ENCODE measurements at places on chromosomes 6 and 20.

DNA sequence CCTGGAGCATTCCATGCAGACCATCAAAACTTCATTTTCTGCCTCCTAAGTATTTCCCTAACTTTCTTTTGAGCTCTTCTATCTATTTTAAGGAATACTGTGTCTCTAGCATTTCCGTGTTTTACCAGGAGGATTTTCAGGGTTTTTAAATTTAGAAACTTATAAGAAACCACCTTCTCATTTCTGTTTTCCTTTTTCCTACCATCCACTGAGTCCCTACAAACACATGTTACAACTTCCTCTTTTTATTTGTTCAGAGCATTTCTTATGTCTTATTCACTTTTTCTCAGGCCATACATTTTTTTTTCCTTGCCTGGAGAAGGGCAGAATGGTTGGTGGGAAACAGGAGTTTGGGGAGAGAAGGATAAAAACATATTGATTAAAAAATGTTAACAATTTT is 130.0 kb upstream of the BMP5 start:
- no peak for DNase-seq

DNA sequence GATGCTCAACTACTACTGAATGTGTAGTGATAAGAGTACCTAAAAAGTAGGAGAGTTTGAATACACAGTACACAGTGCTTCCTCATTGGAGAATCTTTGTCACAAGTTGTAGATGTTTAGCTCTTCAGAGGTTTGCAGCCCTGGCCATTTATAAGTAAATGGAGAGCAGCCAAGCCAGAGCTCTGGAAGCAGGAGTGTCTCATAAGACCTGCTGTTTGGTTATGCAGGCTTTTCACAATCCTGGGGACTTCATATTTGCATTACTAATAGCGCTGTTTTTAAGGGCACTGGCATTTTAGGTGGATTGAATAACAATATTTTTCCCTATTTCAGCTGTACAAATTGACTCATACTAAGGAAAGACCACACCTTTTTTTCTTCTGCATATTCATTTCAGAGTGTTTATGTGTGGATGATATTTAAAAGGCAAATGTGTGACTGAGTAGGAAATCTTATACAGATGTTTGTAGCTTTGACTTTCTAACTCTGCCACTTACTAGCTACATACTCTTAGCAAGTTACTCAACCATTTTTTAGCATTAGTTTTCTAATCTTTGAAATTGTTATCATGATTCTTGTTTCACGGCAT is 730.5 kb upstream of the MAP3K7 start:
- DNase-seq, result no peak

- DNase-seq, result no peak
Observed at GRCh38 chr20:8492173-8492572, 360.1 kb downstream of the PLCB1 start.

DNA sequence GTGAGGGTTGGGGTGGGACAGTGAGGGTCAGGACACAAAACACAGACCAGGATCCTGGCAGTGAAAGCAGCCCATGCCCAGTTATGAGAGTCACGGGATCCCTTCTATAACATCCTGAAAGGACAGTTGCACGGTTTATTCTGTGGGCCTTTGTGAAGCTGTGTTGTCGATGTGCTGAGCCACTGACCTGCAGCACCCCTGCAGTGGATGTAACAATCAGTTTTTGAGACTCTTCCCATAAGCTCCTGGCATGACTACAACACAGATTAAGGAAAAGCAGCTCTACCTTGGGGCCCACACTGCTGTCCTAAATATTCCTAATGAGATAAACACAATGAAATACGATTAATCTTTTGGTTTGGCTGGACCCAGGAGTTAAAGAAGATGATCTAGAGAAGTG is 3.7 kb downstream of the PYGB start:
- no peak for DNase-seq

DNA sequence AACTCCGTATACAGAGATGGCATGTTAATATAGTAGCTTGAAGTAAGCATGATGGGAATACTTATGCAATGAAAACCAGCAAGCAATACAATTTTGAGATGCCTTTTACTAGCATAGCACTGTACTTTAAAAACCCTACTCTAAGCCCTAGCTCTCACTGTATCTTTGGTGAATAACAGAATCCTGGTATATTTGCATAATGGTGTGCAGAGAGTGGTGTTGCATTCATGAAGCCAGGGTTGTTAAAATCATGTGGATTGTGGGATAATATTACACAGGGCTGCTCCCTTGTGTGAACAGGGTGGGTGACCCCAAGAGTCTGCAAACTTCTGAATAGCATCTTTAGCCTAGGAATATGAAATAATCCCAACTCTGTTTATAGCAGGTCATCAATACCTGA is 105.2 kb upstream of the BMP2 start:
- DNase-seq, result no peak

GRCh38 chr6:14575961-14576360 is 458.4 kb downstream of the CD83 start:
- no peak for DNase-seq

- DNase-seq, result no peak
Observed at GRCh38 chr6:170083236-170084051, 207.4 kb downstream of the DLL1 start.

GRCh38 chr6:14095437-14095836 is 22.1 kb upstream of the CD83 start:
- DNase-seq, result no peak

GRCh38 chr20:47493963-47494293 is 7.8 kb upstream of the NCOA3 start:
- no peak for DNase-seq

DNA sequence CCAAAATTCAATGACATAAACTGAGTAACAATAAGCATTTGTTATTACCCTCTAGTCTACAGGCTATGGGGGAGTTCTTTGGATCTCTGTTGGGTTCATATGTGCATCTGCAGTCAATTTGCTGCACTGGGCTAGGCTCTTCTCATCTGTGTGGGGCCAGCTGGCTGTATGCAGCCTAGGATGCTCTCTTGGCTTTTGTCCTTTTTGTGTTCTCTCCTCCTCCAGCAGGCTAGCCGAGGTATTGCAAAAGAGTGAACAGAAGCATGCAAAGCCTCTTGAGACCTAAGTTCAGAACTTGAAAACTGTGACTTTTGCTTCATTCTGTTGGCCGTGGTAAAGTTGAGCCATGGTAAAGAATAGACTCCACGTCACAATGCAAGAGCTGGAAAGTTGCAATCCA is 62.8 kb upstream of the FOXO3 start:
- peak; percentile 37 for DNase-seq

GRCh38 chr6:101824551-101825345 is 431.2 kb downstream of the GRIK2 start:
- DNase-seq, result no peak

DNA sequence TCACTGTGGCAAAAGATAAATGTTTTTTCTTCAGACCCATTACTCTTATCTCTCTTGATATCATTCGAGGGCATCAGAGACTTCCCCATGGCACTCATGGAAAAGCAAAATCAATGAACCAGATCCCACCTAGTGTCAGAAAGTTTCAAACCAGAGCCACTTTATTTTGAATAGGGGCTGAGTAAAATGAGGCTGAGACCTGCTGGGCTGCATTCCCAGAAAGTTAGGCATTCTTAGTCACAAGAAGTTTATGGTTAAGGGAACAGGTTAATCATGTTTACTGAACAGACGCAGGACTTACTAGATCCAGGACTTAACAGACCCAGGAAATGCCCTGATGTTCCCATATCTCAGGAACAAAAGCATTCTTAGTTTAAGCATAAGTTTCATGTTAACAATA is 369.9 kb downstream of the BTBD3 start:
- no peak for DNase-seq

- no peak for DNase-seq
Observed at GRCh38 chr6:162264581-162264980, 463.0 kb downstream of the PRKN start.

DNA sequence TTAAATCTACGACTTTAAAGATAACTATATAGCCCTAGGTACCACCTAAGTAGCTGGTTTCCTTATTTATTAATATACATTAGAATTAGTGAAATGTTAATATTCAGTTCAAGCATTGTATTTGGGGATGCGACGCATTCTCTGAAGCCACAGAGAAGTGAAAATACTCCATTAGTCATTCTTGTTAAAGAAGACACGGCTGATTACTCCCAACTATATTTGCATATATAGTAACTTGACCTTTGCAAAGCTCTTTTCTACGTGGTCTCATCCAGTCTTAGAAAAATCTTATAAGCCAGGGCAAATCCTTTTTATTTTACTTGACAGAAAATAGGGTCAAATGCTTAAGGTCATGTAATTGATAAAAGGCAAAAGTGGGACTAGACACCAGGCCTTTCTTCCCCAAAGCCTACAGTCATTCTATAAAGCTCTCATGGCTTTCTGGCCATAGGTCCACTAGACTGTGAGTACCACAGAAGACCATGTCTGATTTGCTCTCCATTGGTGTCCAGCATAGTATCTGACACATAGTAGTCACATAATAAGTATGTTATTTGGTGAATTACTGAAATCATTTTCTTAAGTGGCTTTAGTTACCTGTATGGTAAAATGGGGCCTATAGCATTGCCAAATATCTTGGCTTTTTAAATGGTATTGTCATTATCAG is 11.3 kb downstream of the ZHX3 start:
- no peak for DNase-seq

DNA sequence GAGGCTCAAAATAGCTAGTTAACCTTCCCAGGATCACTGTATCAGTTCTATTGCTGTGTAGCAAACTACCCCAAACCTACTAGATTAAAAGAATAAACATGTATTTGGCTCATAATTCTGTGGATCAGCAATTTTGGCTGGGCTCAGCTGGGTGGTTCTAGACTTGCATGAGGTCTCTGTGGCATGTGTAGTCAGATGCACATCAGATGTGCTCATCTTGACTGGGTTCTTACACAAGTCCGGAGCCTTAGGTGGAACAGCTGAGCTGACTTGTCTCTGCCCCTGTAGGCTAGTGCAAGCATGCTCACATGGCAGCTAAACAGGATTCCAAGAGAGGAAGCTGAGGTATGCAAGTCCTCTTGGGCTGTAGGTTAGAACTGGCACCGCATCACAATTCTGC is 173.2 kb upstream of the PRND start:
- DNase-seq, result no peak

DNA sequence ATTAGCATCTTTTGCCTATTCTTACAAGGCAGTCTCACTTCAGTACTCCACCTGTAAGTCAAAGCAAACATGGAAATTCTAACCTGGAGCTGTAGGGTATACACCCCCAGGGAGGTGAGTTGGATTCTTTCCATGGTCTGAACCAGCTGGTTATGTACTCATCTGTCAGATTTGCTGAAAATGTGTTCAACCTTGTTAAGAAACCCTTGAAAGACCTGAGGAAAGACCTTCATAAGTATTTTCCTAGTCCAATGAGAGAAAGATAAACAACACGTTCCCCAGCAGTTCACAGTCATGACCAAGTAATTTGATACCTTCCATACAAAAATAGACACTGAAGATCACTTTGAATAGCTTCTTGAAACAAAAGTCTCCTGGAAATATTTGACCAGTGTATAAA is 42.5 kb downstream of the ID4 start:
- no peak for DNase-seq

GRCh38 chr6:39224523-39225182 is 4.6 kb downstream of the KCNK5 start:
- DNase-seq, result no peak

DNA sequence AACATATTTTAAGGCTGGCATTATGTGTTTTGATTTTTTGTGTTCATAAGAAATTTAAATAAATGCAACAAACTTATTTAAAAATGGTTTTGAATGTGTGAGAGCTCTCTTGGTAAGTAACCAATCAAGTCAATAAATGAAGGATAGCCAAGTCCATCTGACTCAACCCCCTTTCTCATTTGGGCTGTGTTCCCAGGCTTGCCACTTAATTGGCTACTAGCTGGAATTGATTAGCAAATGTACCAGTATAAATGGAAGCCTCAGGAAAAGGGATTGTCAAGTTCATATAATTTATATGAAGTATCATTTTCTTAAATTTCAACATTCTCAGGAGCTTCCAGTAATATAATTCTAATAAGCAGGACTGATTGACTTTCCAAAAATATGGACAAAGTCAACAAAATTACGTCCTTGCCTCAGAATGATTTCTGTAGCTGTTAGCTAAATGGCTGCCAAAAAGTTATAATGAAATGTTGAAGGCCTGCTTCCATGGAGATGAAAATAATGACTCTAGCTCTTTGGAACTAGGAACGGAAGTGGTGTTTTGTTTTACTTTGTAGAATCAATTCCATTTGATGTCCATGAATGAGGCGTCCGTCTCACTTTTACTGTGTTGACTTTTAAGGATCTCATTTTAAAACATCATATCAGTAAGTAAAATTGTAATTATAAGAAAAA is 614.9 kb downstream of the CDH26 start:
- DNase-seq, result no peak

DNA sequence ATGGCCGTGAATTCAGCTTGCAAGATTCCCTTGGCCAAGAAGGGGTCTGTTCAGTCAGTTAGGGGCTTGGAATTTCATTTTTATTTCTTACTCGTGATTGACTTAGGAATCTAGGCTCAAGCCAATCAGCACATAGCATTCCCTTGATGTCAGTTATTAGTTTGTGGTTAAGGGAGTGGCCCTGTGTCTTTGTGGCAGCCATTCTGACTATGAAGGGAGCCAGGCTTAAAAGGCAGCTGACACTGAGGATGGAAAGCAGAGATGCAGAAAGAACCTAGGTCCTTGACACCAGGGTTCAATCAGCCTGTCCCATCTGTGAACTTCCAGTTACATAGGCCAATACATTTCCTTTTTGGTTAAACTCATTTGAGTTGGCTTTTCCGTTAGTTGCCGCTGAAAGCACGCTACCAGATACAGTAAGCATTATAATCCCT is 48.1 kb downstream of the MCUR1 start:
- DNase-seq, result peak; percentile 55

DNA sequence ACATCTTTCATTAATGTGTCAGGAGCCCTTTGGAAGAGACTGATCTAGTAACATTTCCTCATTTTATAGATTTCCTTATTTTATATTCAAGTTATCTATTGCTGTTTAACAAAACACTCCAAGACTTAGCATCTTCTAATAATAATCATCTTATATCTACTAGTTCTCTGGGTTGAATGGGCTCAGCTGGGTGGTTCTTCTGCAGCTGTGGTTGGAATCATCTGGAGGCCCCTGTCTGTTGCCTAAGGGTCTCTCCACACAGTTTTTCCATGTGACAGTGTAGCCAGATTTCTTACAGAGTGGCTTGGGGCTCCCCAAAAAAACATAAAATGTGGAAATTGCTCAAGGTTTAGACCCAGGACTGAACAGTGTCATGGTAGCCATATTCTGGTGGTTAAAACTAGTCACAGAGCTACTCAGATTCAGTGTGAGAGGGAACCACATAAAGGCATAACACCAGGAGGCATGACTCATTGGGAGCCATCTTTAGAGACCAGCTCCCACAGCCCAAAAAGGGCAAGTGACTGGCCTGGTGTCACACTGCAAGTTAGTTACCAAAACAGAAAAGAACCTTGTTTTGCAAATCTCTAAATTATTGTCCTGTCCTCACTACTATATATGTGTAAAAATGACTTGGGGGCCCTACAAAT is 11.5 kb downstream of the SLC2A10 start:
- DNase-seq, result no peak

- DNase-seq, result peak; percentile 86
Observed at GRCh38 chr20:4444404-4444803, 277.3 kb upstream of the PRND start.

DNA sequence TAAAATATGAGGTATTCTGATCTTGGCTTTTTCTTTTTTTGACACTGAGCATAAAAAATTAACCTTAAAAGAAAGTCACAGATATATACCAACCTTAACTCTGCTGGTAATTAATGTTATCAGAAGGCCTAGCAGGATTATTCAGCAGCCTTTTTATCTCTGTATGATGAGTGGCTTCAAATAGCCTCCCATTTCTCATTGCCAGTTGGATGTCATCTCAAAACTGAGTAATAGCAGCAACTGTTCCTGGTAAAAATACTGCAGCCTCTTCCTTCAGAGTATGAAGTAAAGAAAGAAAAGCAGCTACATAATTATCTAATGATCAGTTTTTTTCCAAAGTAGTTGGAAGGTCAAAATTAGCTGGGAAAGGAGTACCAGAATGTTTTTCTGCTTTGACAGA is 24.9 kb upstream of the HDGFL1 start:
- no peak for DNase-seq
